ENCODE measurements at places on chromosomes 12 and 14. TPM values are rescaled to one million over a fixed set of nuclear protein-coding genes. Genes with fewer than 3 reads are reported as not detected.

PROX2 gene
- not detected for total RNA-seq

EID3 gene
- total RNA-seq, result 14.9 TPM

FOXG1 gene
- not detected for total RNA-seq

DNA sequence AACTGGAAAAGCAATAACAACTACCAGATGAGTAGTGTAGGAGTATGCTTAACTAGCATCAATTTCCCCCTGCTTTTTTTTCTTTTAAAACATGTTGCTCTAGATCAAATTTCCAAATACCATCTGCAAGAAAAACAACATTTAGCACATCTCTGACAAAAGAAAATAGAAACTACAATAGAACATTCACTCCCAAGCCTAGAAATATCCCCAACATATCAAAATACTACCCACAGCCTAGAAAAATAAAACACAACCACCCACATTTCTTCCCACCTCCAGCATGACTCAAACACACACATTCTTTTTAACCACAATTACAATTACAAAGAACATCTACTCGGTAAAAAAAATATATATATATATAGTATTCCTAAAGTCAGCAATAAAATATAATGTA is 120.0 kb downstream of the PPFIA2 start:
- no peak for DNase-seq

MRPS35 gene
- total RNA-seq, result 58.5 TPM

All from fibroblast of the aortic adventitia (primary cell).